ENCODE measurements at places on chromosomes 11 and 22. TPM values are rescaled to one million over a fixed set of nuclear protein-coding genes. Genes with fewer than 3 reads are reported as not detected.

DNA sequence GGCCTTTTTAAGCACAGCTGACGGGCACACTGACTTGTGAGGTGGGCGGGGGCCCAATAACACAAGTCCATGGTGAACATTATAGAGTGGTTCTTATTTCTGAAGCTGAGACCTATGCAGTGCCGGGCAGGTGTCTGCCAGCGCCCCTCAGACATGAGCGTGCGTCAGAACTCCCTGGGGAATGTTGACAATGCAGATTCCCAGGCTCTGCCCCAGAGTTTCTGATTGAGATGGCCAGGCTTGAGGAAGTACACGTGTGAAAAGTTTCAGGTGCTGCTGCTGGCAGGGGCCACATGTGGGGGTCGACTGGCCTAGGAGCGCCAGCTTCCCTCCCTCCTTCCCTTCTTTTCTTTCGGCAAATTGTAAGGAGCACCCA, 46.2 kb downstream of the TPCN2 start:
- no peak for DNase-seq

JHY gene
- 1.5 TPM for total RNA-seq

DNA sequence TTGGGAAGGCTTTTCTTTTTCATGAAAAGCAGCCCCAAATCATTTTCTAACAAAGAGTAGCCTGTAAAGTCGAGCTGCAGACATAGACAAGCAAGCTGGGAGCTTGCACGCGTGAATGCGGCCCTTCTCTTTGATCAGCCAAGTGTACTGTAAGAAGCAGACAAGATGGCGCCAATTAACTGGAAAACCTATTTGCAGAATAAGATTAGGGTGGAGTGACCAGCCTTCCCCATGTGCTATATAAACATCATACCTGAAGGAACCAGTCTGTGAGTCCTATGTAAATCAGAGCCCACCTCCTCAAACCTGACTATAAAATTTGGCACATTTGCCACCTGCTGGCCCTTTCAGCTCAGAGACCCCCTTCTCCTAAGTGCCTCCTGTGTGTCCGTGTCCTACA, 982.7 kb downstream of the OPCML start:
- no peak for DNase-seq

DNA sequence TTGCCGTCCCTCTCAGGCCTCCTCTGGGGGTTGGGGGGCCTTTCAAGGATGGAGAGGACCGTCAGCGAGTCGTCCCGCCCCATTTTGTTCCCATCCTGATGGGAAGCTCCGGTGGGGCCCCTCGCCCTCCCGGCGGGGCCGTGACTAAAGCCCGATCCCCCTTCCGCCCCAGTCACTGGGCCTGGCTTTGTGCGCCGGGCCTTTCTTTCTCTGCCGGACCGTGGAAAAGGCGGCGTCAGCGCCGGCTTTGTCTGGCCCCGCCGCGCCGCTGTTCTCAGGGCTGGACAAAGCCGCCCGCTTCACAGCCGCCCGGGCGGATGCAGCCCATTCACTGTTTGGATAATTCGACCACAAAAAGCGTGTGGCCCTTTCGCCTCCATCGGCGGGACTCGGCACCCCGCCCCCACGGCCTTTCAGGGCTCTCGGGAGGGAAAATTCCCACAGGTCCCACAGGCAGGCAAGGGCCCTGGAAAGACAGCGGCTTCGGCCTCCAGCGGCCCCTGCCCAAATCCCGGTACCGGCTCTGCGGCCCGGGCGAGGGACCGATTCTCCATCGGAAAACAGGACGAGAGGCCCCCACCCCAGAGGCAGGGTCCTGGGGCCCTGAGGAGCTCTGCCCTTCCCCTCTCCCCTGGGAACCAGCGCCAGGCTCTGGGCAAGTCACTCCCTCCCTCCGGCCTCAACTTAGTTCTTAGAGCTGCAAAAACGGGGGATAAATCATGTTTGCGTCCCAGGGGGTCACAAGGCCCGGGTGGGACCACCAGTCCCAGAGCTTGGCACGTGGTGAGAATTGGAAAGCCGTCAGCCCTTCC, 87.2 kb downstream of the WNT7B start:
- no peak for DNase-seq

CAPRIN1 gene
- total RNA-seq, result 135 TPM

- DNase-seq, result no peak
Observed at GRCh38 chr11:114316980-114317786, 21.0 kb downstream of the NNMT start.
